AG09319 (cell line): ENCODE measurements at places on chromosomes 7 and 10.

DNA sequence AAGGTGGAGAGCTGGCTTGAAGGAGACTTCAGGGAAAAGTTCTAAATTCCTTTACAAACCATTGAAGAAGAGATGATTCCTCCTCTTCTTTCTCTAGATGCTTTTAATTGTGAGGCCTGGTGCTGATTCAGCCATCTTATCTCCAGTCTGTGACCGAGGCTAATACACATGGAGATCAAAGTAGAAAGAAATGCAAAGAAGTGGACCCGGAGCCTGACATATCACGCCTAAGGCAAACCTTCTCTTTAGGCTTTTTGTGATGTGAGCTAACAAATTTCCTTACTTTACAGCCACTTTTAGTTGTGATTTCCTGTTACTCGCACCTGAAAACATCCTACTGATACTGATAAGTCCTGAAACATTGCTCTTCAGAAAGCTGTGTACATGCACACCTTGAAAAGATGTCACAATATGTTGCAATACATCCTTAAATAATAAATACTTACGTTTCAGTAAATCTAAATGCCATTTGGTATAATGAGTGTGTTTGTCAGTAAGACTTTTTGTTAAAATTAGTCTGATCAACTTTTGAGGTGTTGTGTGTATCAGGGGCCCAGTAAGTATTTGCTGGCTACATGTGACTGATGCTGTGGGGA, 192.4 kb downstream of the BAMBI start:
- no peak for DNase-seq

- no peak for DNase-seq
Observed at GRCh38 chr7:42878303-42878702, 33.6 kb downstream of the C7orf25 start.

DNA sequence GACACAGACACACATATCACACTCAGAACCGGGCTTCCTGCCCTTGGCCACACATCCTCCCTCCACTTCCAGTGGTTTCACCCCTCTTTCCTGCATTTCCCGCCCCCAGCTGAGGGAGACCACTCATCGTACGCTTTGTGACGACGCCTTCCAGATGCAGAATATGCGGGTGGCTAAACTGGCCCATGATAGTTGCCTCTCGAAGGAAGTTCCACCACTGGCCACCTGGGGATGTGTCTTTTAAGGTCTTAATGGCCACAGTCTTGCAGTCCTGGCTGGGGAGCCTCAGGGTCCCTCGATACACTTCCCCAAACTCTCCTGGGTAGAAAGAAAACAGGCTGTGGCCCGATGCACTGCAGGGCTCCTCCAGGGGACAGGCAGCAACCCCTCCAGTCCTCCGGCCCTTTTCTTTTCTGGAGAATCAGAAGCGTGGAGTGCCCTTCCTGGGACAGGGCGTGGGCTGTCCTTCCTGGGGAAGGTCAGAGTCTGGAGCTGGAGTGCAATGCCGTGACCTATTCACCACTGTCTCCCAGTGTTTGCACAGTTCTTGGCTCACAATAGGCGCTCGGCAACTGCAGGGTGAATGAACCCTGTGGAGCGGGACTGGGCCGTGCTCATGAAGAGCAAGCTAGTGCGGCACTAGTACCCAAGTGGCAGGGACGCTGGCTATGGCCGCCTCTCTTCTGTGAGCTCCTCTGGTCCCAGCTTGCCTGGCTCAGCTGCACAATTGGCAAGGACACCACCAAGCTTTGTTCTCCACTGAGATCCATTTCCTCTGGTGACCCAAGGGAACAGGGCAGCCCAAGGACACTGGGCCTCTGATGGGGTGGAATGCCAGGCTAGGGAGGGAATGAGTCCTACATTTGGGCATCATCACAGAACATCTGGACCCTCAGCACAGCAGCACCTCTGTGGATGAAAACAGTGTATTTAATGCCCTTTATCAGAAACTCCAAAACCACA, 13.2 kb downstream of the EPHA1 start:
- no peak for DNase-seq

DNA sequence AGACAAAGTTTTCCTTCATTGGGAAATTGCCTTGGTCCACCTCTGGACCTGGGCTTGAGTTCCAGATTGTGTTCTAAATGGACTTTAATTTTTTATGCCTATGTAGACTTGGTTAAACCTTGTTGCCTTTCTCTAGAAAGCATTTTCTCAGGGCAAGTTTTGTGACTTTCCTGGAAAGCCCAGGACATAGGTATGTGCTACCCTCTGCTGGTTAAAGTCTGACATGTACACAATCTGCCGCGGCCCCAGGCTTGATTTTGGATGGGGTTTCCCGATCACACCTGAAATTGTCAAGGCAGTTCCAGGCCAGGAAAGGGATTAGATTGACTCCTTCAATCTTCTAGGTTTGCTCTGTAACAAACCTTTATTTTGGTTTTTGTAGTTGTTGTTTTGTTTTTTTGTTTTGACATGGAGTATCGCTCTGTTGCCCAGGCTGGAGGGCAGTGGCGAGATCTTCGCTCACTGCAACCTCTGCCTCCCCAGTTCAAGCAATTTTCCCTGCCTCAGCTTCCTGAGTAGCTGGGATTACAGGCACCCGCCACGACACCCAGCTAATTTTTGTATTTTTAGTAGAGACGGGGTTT, 14.1 kb upstream of the AKR1B10 start:
- no peak for DNase-seq

GRCh38 chr7:92489634-92490033, 11.9 kb upstream of the ERVW-1 start:
- no peak for DNase-seq

GRCh38 chr10:103745341-103746247, 109.8 kb downstream of the SH3PXD2A start:
- DNase-seq, result no peak

GRCh38 chr10:59336632-59337031, 25.7 kb downstream of the FAM13C start:
- DNase-seq, result no peak

DNA sequence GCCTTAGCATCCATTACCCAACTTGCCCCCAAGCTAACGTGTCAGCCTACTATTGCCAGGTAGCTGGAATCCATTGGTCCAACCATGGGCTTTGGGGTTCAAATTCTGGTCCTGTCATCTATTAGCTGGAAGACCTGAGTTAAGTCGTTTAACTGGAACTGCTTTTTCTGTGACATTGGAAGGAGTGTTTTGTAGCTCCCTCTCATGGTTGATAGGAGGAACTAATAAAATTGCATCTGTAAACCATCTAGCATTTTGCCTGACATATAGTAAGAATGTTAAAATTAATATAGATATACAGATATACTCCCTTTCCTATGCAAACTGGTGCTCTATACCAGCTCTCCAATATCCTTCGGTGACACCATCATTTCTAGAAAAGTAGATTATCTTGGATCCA, 23.8 kb upstream of the SLF2 start:
- DNase-seq, result no peak

- no peak for DNase-seq
Observed at GRCh38 chr7:130513447-130513846, 21.6 kb downstream of the MEST start.

- no peak for DNase-seq
Observed at GRCh38 chr10:24715246-24715769, 8.4 kb downstream of the ARHGAP21 start.

GRCh38 chr10:6813856-6814255, 233.8 kb upstream of the PRKCQ start:
- no peak for DNase-seq

- no peak for DNase-seq
Observed at GRCh38 chr10:48266528-48266927, 8.0 kb downstream of the FRMPD2 start.

- no peak for DNase-seq
Observed at GRCh38 chr7:13578294-13578693, 411.2 kb downstream of the ETV1 start.

GRCh38 chr7:98105942-98106544, 619 bp upstream of the LMTK2 start:
- no peak for DNase-seq

DNA sequence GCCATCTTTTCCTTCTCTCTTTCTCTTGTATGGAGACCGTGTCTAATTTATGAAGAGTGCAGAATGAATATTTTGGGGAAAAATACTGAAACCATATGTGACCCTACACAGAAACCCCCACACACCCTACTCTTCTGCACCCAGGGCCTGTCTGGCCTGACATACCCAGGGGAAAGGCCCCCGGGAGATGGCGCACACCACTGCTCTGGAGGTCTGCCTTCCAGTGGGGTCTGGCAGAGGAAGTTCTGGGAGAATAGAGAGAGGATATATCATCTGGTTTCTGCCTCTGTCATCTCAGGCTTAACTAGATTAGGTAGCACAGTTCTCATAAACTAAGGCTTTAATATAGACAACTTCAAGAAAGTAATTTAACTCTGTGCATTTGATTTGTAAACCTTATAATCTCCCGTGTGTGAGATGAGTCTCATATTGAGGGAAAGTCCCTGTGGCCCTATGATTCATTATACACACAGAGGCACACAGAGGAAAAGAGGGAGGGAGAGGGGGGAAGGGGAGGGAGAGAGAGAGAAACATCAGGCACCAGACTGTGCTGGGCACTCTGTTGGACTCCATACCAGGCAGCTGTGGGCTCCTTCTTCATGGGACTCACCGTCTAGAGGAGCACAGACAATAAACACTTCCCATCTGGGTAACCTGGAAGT, 123.3 kb downstream of the AOAH start:
- DNase-seq, result no peak

- no peak for DNase-seq
Observed at GRCh38 chr10:78413076-78414055, 379.7 kb downstream of the RPS24 start.

DNA sequence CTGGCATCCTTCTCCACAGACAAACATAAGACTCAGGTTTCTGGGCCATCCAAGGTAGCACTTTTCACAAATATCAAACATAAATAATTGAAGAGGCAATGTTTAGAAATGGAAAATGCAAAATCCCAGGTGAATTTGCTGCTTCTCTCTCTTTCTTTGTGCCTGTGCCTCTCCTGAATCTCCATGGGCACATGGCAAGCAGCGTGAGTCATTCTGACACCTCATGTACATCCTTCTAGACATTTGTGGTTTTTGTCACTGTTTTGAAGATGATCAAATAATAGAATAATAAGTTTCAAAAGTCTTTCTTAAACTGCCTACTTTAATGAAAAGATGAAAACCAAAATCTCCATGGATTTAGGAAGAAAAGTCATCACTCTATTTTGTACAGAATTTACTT, 60.3 kb upstream of the RAB11FIP2 start:
- DNase-seq, result no peak

DNA sequence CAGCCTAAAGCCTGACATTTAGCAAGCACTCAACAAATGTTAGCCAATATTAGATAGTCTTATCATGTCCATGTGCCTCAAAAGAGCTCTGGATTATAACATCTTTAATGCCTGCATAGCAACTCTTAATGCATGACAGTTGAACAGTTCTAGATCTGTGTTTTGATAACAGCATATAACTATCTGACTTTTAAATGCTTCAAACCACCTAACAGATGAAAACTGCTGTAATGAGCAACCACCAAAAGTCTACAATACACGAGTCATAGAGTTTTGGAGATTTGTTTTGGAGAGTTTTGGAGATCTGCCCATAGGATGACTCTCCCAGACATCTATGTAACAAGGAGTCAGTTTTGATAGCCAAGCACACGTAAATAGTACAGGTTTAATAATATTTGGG, 227.3 kb downstream of the TWIST1 start:
- DNase-seq, result no peak

DNA sequence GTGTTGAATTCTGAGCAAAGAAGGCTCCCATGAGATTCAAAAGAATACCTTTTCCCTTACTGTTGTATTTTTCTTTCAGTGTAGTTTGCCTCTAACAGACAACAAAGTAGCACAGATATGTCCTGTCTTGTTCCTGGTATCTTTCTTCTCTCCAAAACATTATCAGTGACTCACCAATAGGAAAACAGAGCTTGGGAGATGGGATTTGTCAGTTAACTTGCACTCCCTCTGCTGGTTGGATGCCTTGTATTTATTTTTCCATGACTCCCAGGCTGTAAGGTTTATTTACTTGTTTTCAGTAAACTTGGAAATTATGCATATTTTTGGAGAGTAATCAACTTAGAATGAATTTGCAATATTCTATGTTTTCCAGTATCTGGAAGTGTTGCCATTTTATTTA, 129.7 kb downstream of the SAMD9 start:
- DNase-seq, result peak; percentile 11
